ENCODE measurements at places on chromosomes 3 and 15.

- DNase-seq = no peak
Observed at GRCh38 chr3:151476344-151477018, 15.6 kb upstream of the IGSF10 start.

DNA sequence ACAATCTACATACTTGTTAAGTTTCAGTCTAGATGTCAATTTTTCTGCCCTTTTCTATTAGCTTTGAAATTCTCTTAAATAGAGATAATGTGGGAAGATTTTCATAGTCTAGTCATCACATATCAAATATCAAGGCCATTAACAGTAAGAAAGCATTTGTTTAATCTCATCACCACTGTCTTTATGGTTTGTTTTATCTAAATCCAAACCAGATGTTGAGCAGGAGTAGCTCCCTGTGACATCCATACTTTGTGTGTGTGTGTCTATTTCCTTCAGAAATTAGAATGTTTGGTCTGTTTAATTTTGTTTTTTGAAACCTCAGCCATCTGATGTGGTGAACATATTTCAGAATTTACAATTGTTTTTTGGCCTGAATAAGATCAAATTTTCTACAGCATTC lies 23.1 kb upstream of the GOLGA8B start:
- no peak for DNase-seq

GRCh38 chr3:177382944-177383343 lies 185.7 kb upstream of the TBL1XR1 start:
- DNase-seq = no peak

DNA sequence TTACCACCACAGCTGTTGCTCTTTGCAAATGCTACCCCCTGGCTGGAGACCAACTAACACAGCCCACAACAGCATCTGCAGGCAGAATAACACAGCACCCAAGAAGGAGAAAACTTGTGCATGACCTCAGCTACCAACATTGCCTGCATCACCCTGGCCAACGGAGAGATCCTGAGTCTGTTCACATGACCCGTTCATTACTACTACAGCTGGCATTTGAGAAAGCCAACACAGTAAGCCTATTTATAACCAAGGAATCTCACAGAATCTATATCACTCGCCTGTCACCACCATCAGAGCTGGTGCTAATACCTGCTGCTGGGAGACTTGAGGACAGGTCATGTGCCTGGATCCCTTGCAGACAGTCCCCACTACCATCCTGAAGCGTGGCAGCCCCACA lies 215.2 kb downstream of the POLQ start:
- DNase-seq = no peak

- no peak for DNase-seq
Observed at GRCh38 chr15:67690936-67691335, 134.4 kb upstream of the SKOR1 start.

GRCh38 chr15:32993285-32993684 lies 201.2 kb downstream of the FMN1 start:
- no peak for DNase-seq

GRCh38 chr15:28918141-28918983 lies 32.6 kb downstream of the APBA2 start:
- DNase-seq = peak; percentile 68
